T-helper 17 cell (primary cell): ENCODE measurements at places on chromosomes 2 and 18.

DNA sequence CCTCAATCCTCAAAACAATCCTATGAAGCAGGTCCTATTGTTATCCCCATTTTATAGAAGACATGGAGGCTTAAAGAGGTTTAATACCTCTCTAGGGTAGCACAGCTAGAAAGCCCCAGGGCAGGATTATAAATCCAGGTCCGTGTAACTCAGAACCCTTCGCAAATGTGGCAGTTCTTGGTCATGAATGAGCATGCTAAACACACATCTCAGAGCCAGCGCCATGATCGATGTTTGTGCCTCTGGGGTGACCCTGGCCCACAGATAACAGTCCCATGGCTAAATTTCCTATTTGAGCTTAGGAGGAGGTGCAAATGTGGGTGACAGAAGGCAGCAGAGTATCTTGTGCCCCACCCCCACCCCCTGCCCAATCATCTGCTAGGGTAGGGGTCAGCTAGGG is 17.5 kb downstream of the DNMT3A start:
- no peaks in the 10 kb centered on the region for H3K27me3 ChIP-seq
- no peak overlapping the region for H3K4me3 ChIP-seq
- H3K27ac ChIP-seq = no peak overlapping the region
- H3K4me1 ChIP-seq = peaks cover 29% of the 10 kb centered on the region
- H3K36me3 ChIP-seq = peaks cover 11% of the 10 kb centered on the region

DNA sequence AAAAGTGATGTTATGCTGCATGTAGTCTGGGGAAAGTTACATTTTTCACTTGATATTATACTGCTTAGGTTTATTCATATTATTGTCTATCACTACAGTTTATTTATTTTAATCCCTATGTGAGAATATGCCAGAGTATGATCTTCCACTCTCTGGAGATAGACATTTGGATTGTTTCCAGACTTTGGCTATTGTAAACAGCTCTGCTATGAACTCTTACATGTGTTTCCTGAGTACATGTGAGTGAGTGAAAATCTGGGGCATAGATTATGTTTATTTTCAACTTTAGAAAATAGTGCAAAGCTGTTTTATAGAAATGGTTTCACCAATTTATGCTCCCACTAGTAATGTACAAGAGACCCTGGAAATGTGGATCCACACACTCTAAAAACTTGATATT is 49.0 kb upstream of the EPAS1 start:
- no peaks in the 10 kb centered on the region for H3K36me3 ChIP-seq
- H3K4me1 ChIP-seq = no peaks in the 10 kb centered on the region
- DNase-seq = no peak
- H3K4me3 ChIP-seq = no peak overlapping the region
- no peak overlapping the region for H3K27ac ChIP-seq
- H3K27me3 ChIP-seq = peaks cover 8% of the 10 kb centered on the region

DNA sequence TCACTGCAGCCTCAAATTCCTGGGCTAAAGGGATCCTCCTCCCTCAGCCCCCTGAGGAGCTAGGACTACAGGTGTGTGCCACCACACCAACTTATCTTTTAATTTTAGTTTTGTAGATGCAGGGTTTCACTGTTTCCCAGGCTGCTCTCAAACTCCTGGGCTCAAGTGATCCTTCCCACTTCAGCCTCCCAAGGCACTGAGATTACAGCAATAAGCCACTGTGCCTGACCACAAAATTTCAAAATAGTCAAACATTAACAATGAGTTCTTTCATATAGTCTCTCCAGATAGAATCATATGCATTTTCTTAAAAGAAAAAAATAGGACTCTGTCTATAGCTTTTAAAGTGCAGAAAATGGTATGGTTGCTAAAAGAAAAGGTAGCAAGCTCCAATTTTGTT is 24.9 kb upstream of the PID1 start:
- no peak overlapping the region for H3K4me3 ChIP-seq
- no peaks in the 10 kb centered on the region for H3K27me3 ChIP-seq
- H3K4me1 ChIP-seq = peaks cover 2% of the 10 kb centered on the region

GRCh38 chr2:111678651-111679050 is 205.3 kb downstream of the ANAPC1 start:
- H3K4me3 ChIP-seq = no peak overlapping the region
- H3K27me3 ChIP-seq = no peaks in the 10 kb centered on the region
- H3K36me3 ChIP-seq = no peaks in the 10 kb centered on the region
- H3K27ac ChIP-seq = no peak overlapping the region
- no peak for DNase-seq
- peaks cover 3% of the 10 kb centered on the region for H3K4me1 ChIP-seq

GRCh38 chr2:41741951-41742595 is 305.7 kb upstream of the PKDCC start:
- no peak overlapping the region for H3K27ac ChIP-seq
- no peaks in the 10 kb centered on the region for H3K36me3 ChIP-seq
- no peak overlapping the region for H3K4me3 ChIP-seq
- no peak for DNase-seq

DNA sequence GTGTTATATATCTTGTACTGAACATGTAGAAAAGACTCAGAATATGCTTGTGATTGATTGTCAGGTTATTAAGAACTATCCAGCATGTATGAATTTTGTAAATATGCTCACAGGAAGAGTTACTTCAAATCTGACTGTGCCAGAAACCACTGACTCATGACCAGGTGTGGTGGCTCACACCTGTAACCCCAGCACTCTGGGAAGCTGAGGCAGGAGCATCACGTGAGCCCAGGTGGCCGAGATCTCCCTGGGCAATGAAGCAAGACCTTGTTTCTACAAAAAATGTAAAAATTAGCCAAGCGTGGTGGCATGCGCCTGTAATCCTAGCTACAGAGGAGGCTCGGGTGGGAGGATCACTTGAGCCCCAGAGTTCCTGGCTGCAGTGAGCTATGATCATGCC is 126.6 kb downstream of the COMMD1 start:
- H3K4me1 ChIP-seq = peaks cover 2% of the 10 kb centered on the region
- no peaks in the 10 kb centered on the region for H3K27me3 ChIP-seq
- no peak overlapping the region for H3K27ac ChIP-seq
- no peak for DNase-seq

DNA sequence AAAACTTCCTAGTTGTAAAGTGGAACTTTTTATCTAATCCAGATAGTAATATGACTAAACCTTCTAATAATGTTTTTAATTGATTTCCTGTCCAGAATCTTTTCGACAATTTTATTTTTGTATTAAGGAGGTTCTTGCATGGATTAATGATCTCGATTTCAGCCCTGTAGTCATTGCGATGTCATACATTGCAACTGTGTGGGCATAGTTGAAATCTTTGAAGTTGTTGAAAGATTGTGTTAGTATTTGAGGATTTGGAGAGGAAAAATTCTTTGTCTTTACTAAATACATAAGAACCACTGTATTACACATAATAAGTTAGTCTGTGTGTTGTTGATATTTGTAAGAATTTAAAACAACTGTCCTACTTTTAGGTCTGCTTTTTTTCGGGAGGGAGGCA is 31.1 kb downstream of the ACSL3 start:
- no peak overlapping the region for H3K4me3 ChIP-seq
- DNase-seq = no peak
- H3K4me1 ChIP-seq = peaks cover 31% of the 10 kb centered on the region

DNA sequence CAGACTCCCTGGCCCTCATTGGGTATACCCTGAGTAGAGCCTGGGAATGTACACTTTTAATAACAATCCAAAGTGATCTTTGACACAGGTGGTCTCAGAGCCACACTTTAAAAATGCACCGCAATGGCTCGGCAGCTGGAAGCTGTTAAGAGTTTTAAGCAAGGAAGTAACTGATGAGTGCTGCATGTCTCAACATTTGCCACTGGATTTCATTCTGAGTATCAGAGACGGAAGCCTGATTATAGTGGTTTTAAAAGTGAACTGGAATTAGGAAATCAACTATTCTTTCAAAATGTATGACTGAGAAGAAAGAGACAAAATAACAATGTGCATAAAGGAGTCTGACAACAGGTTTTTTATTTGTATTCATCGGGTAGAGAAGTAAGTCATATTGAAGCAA is 7.5 kb downstream of the MBOAT2 start:
- H3K27ac ChIP-seq = no peak overlapping the region
- peaks cover 34% of the 10 kb centered on the region for H3K27me3 ChIP-seq
- H3K36me3 ChIP-seq = no peaks in the 10 kb centered on the region
- no peak overlapping the region for H3K4me3 ChIP-seq
- H3K4me1 ChIP-seq = peaks cover 6% of the 10 kb centered on the region

DNA sequence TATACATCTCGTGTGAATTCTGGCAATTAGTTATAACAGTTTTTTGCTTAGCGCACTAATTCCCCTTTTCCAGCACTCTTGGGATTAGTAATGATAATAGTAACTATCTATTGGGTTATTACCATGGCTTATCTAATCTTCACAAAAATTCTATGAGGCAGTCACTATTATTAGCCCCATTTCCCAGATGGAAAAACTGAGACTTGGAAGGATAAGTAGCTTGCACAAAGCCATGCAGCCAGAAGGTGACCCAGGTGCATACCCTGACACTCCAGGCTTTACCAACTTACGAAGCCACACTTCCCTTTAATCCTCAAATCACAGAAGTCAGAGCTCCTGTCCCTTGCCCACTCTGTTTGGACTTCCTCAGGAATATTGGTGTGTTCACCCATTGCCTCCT is 156.8 kb downstream of the CYP26B1 start:
- H3K27me3 ChIP-seq = no peaks in the 10 kb centered on the region
- no peak overlapping the region for H3K4me3 ChIP-seq
- H3K27ac ChIP-seq = no peak overlapping the region
- no peaks in the 10 kb centered on the region for H3K4me1 ChIP-seq
- DNase-seq = no peak
- no peaks in the 10 kb centered on the region for H3K36me3 ChIP-seq

- peaks cover 3% of the 10 kb centered on the region for H3K36me3 ChIP-seq
- no peak overlapping the region for H3K27ac ChIP-seq
- peaks cover 29% of the 10 kb centered on the region for H3K27me3 ChIP-seq
- peaks cover 5% of the 10 kb centered on the region for H3K4me1 ChIP-seq
- no peak for DNase-seq
Observed at GRCh38 chr2:149125031-149125725, 86.7 kb downstream of the LYPD6B start.

DNA sequence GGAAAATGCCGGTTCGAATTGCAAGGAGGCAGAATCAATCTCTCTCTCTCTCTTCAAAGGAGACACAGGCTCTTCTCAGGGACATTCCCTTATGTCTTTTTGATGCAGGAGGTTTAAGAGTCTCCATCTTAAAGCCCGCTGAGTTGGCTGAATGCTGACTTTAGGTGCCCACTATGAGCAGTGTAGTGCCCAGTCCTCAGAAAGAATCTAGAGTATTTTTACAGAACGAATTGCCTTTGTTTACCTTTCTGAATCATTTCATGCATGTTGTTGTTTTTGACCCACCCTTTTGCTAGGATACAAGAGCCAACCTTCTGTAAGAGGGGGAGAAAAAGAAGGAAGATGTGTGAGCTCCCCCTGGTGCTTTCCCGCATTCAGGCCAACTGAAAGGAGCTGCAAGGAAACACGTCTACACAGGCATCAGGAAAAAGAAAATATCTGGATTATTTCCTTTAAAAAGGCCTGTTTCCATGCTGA is 193.5 kb upstream of the TCF4 start:
- no peak overlapping the region for H3K27ac ChIP-seq
- H3K4me3 ChIP-seq = no peak overlapping the region

DNA sequence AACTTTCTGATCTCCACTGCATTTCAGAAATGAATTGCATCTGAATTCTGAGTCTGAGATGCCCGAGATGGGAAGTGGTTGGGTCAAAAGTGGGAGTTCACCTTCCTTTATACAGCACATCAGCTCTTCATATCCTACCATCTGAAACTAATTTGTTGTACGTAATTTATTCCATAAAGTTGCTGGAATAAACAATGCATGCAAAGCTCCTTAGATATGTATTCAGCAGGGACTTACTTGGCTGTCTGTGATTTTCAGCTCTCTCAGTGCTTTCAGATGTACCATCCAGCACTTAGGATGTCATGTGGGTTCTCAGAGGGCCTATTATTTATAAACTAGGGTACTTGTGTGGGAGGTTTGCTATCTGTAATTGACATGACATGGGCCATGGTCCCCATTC is 46.9 kb upstream of the EFEMP1 start:
- H3K27ac ChIP-seq = no peak overlapping the region
- H3K4me3 ChIP-seq = no peak overlapping the region
- H3K36me3 ChIP-seq = peaks cover 2% of the 10 kb centered on the region
- H3K4me1 ChIP-seq = no peaks in the 10 kb centered on the region

- no peaks in the 10 kb centered on the region for H3K4me1 ChIP-seq
- DNase-seq = no peak
- H3K4me3 ChIP-seq = no peak overlapping the region
- peaks cover 4% of the 10 kb centered on the region for H3K36me3 ChIP-seq
- peaks cover 15% of the 10 kb centered on the region for H3K27me3 ChIP-seq
Observed at GRCh38 chr18:13147130-13147529, 71.4 kb upstream of the LDLRAD4 start.

GRCh38 chr2:239442192-239442591 is 41.4 kb upstream of the HDAC4 start:
- H3K27ac ChIP-seq = no peak overlapping the region
- no peak for DNase-seq
- peaks cover 34% of the 10 kb centered on the region for H3K27me3 ChIP-seq
- H3K4me1 ChIP-seq = peaks cover 12% of the 10 kb centered on the region

DNA sequence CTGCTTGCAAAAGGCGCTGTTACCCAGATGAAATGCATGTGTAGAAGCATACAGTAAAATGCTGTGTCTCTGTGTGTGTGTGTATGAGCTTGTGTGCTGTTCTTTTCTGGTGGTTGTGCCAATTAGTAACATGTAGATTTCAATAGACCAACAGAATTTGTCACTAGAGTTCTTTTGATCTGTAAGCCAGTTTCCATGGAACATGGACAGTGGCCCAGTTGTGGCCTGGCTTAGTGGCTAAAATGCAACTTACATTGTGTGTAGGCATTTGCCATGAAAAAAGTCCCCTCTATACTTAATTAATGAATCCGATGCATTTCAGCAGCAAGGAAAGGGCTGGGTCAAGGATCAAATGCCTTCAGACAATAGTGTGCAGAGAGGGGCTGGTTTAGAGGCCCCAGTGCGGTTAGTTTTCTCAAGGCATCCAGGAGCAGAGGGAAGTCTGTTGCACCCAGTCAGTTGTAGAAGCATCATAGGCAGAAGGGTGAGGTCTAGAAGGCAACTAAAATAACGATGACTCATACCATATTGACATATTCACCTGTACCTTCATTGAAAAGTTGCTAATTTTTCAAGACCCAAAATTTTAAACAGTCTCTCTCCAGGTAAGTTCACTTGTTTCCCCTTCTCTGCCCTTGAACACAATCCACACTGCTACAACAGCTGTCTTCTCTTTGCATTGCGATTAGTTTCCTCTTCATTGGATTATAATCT is 366.9 kb upstream of the SPRED2 start:
- H3K36me3 ChIP-seq = no peaks in the 10 kb centered on the region
- peaks cover 4% of the 10 kb centered on the region for H3K27me3 ChIP-seq
- H3K4me1 ChIP-seq = no peaks in the 10 kb centered on the region
- H3K4me3 ChIP-seq = no peak overlapping the region
- DNase-seq = no peak

- no peaks in the 10 kb centered on the region for H3K4me1 ChIP-seq
- no peak for DNase-seq
- peaks cover 2% of the 10 kb centered on the region for H3K36me3 ChIP-seq
- no peak overlapping the region for H3K27ac ChIP-seq
- no peak overlapping the region for H3K4me3 ChIP-seq
- H3K27me3 ChIP-seq = no peaks in the 10 kb centered on the region
Observed at GRCh38 chr2:162716122-162716521, 122.4 kb downstream of the KCNH7 start.

- no peaks in the 10 kb centered on the region for H3K27me3 ChIP-seq
- H3K27ac ChIP-seq = peak overlapping the region; percentile 87
- H3K4me1 ChIP-seq = peaks cover 15% of the 10 kb centered on the region
- no peaks in the 10 kb centered on the region for H3K36me3 ChIP-seq
- no peak overlapping the region for H3K4me3 ChIP-seq
Observed at GRCh38 chr2:65319072-65319673, 91.5 kb downstream of the ACTR2 start.

GRCh38 chr2:44927985-44928482 is 13.5 kb upstream of the SIX3 start:
- no peak overlapping the region for H3K4me3 ChIP-seq
- H3K27me3 ChIP-seq = peaks cover 80% of the 10 kb centered on the region
- peaks cover 6% of the 10 kb centered on the region for H3K4me1 ChIP-seq
- DNase-seq = no peak
- H3K36me3 ChIP-seq = no peaks in the 10 kb centered on the region
